ENCODE measurements at places on chromosomes 1 and 21.

GRCh38 chr21:45948576-45949141 lies 32.9 kb upstream of the COL6A1 start:
- DNase-seq: no peak

GRCh38 chr21:29349702-29350101 lies 51.0 kb downstream of the BACH1 start:
- no peak for DNase-seq

GRCh38 chr1:194865383-194865782 lies 1679.0 kb upstream of the B3GALT2 start:
- no peak for DNase-seq

DNA sequence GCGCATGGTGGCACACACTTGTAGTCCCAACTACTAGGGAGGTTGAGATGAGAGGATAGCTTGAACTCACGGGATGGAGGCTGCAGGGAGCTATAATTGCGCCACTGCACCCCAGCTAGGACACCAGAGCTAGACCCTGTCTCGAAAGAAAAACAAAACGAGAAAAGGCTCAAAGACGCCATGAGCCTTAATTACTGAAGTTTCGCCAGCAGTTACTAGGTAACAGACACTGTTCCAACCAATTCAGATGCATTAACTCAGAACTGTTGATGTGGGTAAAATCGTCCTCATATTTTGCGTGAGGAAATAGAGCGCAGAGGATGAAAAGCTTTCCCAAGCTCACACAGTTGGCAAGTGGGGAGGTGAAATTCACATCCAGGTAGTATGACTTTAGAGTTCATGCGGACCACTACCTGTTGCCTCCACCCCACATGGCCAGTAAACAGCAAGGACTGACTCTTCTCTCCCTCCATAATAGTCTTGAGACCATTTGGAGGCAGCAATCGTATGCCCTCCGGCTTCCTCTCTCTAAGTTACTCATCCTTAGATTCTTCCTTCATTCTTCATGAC lies 40.1 kb downstream of the INAVA start:
- no peak for DNase-seq

GRCh38 chr1:45282351-45282750 lies 44.3 kb upstream of the HPDL start:
- DNase-seq: no peak

- no peak for DNase-seq
Measured at GRCh38 chr1:150548632-150549495, at the start of gene ADAMTSL4. ADAMTSL4 (plus strand) TSS chr1:150549408; CDS start chr1:150552289, 2,881 bp downstream.

GRCh38 chr21:40976198-40977109 lies 129.5 kb upstream of the DSCAM start:
- no peak for DNase-seq

DNA sequence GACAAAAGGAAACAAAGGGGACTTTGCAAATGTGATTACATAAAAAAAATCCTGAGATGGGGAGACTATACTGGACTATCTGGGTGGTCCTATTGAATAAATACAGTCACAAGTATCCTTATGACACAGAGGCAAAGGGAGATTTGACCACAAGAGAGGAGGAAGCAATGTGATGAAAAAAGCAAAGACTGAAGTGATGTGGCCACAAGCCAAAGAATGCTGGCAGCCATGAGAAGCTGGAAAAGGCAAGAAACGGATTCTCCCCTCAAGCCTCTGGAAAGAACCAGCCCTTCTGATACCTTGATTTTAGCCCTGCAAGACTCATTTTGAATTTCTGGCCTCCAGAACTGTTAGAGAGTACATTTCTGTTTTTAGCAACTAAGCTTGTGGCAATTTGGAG lies 36.4 kb downstream of the OLFML2B start:
- no peak for DNase-seq

GRCh38 chr1:194512345-194512744 lies 1325.9 kb upstream of the B3GALT2 start:
- no peak for DNase-seq

- no peak for DNase-seq
Measured at GRCh38 chr1:68197461-68197860, 34.9 kb downstream of the WLS start.

DNA sequence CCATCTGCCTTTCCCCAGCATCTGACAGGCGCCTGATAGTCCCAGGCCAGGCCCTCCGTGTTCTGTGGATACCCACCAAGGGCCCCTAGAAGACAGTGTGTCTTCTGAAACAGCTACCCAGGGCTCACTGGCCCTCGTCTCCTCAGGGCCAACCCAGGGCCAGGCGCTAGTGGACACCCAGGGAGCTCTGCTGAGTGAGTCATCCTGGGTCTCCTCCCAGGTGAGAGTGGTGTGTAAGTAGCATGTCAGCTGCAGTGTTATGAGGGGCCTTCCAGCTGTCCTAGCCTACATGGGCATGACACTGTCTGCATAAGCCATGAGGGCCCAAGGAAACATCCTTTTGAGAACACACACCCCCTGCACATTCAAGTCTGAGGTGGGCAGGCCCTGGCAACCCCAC lies 36.7 kb downstream of the CHD5 start:
- DNase-seq: no peak

DNA sequence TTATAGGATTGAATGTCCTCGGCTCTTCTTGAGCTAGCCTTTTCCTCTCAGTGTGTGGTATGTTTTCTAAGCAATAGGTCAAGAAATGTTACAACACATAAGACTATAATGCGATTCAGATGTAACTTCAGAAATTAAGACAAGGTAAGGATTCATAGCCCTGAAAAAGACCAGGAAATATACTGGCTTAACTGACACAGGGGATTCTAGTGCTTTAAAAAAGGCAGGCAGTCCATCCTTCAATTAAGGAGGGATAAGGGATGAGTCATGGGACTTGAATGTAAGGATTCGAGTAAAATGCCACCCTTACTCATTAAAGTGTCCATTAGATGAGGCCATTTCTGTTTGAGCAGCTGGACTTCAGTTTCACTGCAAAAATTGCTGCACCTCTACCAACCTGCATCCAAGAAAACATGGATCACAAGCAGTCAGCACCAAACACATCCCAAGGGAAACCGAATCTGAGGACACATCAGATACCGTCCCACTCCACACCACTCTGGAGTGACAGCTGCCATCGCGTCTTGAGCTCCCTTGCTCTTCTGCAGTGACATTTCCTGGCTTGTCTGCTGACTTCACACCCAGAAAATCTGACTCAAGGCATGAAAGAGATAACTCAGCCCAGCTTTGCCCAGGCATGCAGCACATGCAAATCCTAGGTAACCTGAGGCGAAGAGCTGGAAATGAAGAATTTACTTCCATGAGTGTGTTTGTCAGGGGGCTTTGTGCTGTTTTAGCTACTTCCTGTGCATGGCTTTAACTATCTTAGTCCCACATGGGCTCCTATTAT lies 37.8 kb downstream of the NGF start:
- no peak for DNase-seq

DNA sequence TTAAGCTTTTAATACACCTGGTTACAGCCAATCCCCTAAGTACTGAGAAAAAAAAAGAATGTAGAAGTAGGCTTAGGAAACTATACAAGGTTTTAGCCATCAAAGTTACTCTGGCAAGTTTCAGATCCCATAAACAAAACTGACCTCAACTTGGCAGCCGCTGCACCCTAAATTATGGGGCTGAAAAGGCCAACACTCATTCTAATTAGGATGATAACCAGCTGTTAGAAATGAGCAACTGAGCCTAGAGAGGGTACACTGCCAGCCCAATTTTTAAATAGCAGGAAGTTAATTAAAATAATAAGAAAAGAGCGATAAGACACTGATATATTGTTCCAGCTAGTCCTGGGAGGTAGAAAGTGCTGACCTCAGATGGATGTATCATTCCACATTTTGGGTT lies 105.7 kb upstream of the VAV3 start:
- no peak for DNase-seq

- no peak for DNase-seq
Measured at GRCh38 chr1:184388971-184389370, 2.1 kb downstream of the C1orf21 start.

GRCh38 chr1:117127795-117128194 lies 6.2 kb upstream of the TRIM45 start:
- DNase-seq: no peak

Data from stimulated activated CD4-positive, alpha-beta T cell treated with anti-CD3 and anti-CD28 coated beads, Interleukin-4, amount 100 ng/mL, for 24 hours (primary cell).